Effector CD4-positive, alpha-beta T cell (primary cell): ENCODE measurements at places on chromosomes 1 and 21.

DNA sequence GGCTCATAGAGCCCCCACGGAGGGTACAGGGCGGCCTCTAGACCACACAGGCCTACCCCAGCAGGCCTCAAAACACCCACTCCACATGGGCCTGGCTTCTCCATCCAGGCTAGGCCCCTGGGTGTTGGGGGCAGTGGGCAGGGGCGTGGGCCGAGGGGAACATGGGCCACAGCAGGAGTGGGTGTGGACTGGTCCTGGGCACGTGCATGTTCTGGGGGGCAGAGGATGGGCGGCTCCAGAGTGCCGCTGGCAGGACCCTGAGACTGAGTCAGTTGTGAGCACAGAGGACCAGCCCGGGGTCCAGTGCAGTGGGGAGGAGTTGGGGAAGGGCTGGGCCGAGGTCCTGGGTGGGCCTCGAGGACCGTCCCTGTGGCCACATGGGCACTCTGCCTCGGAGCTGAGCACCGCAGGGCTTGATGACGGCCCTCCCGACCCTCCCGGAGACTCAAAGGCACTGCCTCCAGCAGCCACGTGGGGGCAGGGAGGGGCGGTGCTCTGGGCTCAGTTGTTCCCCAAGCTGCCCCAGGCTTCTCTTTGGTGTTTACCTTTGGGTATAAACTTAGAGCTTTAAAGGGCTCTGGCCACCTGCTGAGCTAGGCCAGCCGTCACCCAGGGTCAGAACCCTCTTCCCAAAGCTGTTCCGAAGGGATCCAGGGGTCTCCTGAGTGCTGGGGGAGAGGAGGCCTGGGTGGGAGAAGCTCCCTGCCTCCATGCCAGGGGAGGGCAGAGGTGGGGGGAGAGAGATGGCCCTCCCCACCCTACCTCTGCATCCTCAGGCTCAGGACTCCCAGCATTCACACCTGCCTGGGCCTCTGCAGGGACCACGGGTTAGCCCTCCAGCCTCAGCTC, 79.9 kb downstream of the MORN1 start:
- peak; percentile 50 for DNase-seq

GRCh38 chr1:197614916-197615692, 160.2 kb downstream of the DENND1B start:
- DNase-seq = peak; percentile 3

DNA sequence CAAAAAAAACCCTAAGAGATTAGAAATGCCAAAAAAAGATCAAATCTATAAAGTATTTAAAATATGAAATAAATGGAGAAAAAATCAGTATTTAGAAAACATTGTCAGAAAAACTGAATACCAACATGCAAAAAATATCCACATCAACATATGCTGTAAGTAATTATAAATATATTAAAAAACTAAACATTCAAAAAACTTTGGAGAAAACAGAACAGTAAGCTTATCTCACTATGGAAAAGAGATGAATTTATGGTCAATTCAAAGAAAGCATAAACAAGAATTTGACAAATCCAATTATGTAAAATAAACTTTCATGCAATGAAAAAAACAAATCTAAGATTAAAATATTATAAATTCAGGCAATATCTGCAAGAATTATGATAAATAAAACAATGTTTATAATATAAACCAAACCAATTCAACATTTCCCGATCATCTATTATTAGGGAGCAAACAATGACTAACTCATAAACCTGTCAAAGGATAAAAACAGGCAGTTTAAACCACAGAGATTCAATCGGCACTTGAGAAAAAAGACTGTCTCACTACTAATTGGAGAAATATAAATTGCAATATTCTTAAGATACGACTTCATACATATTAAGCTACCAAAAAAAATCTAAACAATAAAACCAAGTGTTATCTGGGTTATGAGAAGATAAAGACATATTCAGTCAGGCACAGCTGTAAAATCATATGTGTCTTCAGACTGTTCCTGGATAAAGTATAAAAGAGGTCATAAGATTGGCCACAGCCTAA, 21.8 kb downstream of the EYA3 start:
- no peak for DNase-seq

- peak; percentile 14 for DNase-seq
These were observed at the start of gene VAV3 for GRCh38 chr1:107965110-107965991. VAV3 (minus strand) TSS chr1:107965180; CDS start chr1:107964869, 311 bp downstream.

DNA sequence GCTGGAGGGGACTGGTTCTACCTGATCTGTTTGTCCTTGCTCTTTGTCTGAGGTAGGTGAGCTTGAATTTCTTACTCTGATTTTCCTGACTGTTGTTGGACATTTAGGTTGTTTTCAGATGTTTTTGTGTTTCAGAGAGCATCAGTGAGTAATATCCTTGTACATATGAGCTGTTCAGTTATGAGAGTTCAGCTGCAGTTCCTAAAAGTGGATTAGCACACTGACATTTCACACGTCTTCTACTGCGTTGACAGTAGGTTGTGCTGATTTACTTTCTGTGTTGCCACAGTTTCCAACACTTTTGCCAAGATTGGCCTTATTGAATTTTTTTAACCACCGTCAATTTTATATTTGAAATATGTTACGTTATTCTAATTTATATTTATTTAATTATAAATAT, 27.7 kb downstream of the CXADR start:
- no peak for DNase-seq

DNA sequence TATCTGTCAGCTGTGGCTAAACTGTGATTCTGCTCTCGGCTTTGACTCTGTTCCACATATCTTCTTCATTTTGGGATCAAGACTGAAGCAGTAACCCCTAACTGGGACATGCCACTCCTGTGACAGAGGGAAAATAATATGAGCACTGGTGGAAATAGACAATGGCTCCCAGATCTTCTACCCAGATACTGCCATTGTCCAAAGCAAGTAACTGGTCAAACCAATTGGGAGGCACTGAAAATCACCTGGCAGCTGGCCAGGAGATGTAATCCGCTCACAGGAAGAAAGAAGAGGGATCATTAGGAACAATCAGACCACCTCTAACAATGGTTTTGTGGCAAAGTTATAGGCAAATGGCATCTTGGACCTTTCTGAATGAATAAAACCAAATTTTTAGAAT, 10.7 kb downstream of the SNX7 start:
- DNase-seq = no peak

DNA sequence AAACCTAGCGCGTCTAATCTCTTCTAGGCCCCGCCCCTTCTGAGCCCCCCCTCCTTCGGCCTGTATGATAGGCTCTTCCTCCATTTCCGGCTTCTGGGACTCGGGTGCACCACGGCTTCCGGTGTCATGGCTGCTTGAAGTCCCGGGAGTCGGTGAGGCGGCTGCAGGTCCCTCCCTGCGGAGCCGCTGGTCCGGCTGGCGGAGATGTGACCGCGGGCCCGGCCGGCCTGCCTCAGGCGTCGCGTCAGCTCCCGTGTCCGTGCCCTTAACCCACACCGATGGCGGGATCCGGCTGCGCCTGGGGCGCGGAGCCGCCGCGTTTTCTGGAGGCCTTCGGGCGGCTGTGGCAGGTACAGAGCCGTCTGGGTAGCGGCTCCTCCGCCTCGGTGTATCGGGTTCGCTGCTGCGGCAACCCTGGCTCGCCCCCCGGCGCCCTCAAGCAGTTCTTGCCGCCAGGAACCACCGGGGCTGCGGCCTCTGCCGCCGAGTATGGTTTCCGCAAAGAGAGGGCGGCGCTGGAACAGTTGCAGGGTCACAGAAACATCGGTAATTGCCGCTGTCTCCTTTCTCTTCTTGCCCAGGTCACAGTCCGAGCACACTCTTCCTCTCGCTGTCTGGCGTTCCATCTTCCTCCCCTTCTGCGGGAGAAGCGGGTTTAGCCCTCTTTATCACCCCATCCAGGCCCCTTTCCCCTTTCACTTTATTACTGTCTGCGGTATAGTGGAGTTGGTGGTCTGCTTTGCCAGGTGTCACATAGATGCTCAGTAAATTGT, at the start of gene UHMK1:
Gene UHMK1 (plus strand): TSS at position 96 of the 773 bp plus-strand sequence. CDS start 183 bp downstream, at position 279.
- peak; percentile 85 for DNase-seq

DNA sequence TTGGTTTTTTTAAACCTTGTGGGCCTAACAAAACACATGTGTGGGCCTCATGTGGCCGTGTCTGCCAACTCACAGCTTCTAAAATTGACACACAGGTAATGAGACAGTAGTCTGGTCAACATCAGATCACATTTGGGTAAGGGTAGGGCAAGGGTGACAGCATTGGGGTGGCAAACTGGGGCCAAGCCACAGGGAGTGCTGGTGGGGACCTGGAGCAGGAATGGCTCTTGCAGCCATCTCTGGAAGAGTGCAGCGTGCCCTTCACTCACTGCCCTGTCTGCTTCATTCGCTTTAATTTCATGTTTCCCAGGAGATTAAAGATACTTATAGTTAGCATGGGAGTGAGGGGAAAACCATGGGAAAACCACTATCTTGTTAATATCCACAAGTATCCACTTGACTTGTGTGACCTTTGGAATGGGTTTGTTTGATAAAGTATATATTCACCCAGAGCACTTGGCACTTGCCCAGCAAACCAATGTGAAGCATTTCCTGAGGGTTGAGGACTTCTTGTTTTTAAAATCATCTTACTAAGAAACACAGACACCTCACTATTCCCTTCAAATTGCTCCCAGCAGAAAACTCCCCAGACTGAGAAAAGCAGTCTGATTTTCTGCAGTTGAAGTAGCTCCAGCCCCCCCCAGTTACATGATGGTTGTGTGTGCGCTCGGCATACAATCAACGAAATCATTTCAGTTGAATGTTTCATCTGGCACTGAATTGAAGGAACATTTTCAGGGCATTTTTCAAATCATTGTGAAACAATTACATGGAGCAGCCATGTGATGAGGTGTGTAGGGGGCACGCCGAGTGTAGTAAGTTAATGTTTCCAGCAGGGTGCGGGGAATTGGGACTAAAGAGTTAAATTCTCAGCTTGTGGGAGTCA, 175.7 kb downstream of the VPS13D start:
- no peak for DNase-seq

GRCh38 chr21:45470773-45471524, 66.0 kb downstream of the COL18A1 start:
- DNase-seq = no peak

GRCh38 chr1:243316366-243316989, 60.6 kb downstream of the SDCCAG8 start:
- no peak for DNase-seq

GRCh38 chr1:33181921-33182341, at the start of gene TRIM62:
TRIM62 (minus strand) TSS chr1:33182043; CDS start chr1:33181432, 611 bp downstream.
- peak; percentile 69 for DNase-seq

DNA sequence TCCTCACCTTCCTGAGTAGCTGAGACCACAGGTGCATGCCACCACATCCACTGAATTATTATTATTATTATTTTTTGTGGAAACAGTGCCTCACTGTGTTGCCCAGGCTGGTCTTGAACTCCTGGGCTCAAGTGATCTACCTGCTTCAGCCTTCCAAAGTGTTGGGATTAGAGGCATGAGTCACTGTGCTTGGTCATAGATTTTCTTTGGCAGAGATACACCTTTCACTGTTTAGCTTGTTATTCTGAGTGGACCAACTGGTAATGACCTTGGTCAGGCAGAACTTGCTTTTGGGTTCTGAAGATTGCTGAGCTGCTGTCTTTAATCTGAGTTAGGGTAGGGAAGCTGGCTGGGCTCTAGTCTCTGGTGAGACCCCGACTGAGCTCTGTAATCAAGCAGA, 66.8 kb downstream of the DNAH14 start:
- no peak for DNase-seq

GRCh38 chr1:1114431-1114830, 1.5 kb downstream of the C1orf159 start:
- no peak for DNase-seq

DNA sequence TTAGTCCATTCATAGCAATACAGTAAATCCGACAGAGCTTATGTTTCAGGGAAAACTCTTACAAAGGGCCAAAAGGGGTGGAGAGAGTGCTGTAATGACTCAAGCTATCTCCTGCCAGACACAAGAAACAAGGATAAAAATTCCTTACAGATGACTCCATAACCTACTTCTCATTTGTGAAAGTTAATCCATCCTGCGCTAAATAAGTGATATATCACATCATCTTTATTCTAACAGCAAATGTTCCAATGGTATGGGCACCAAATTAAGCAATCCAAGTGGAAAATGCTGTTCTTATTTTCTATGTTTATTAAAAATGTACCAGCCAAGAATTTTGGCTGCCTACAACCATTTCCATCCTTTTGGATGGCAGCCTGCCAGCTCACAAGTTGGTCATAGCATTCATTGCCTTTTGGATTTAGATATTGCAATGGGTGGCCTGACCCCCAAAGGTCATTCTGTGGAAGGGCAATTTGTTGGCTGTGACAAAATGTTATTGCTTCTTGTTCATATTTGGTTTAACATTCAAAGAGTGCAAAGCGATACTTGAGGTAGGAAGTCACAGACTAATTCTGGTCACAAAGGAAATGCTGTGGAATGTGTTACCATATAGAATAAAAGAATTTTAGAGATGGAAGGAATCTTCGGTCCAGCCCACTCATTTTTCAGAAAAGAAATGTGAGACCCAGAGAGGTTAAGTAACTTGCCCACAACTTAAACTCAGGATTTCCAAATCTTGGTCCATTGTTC, 2.8 kb upstream of the ENAH start:
- DNase-seq = no peak

DNA sequence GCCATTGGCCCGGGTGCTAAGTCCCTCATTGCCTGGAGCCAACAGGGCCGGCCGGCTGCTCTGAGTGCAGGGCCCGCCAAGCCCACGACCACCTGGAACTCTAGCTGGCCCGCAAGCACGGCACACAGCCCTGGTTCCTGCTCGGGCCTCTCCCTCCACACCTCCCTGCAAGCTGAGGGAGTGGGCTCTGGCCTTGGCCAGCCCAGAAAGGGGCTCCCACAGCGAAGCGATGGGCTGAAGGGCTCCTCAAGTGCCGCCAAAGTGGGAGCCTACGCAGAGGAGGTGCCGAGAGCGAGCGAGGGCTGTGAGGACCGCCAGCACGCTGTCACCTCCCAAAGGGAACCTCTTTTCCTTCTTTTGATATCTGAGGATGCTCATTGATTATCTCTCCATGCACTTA, 283.4 kb downstream of the PRDM2 start:
- no peak for DNase-seq

GRCh38 chr1:91572044-91572443, 71.4 kb downstream of the CDC7 start:
- DNase-seq = no peak

DNA sequence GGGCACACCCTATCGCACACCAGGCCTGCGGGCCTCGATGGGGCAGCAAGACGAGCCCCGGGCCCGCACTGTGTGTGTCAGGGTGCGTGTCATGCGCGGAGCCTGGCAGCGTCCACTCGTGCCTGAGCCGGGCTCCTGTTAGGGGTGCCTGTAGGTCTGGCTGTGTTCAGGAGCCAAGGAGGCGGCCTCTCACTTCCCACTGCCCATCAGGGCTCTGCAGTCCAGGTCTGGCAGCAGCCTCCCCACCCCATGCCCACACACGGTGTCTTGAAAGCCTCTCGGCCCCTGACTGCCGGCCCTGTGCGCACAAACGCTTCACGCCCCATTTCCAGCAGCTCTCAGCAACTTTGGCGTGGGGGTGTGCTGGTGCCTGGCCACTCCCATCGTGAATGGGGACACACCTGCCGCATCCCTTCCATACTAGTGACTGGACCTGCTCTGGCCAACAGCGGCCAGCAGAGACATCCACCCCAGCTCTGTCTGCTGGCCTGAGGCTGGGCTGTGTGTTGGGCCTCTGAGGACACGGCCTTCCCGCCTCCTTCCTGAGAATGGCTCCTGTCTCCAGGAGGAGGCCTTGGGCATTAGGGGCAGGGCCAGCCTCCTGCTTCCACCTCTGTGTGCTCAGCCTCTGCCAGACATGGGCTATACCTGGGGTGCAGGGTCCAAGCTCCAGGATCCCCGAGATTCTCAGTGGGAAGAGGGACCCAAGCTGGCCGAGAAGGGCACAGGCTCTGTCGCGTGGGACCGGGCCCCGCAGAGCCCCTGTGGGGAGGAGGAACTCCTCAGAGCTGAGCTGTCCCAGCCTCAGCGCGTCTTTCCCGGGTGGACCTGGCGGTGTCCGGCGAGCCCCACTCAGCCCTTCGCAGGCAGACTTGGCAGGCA, 41.8 kb upstream of the ACTRT2 start:
- no peak for DNase-seq
